ENCODE measurements at places on chromosomes 4 and X. TPM values are rescaled to one million over a fixed set of nuclear protein-coding genes. Genes with fewer than 3 reads are reported as not detected.
A peak's percentile ranks its signal among the peaks of the same experiment; 100 is the strongest.

DNA sequence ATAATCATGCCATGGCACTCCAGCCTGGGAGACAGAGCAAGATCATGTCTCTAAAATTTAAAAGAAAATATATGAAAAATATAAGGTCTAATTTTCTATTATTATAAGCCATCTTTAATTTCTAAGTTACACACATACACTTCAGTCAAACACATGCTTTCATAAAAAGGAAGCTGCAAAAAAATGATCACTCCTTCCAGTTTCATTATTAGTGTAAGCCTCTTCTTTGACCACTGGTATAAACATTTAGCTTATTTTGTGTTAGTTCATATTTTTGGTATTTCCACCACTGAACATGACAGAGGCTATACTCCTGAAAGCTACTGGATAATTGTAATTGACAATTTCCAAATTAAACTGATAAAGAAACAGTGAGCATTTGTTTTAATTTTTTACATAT lies 163.3 kb upstream of the USP38 start:
- no peak for DNase-seq

GRCh38 chr4:4481399-4481994 lies 60.4 kb downstream of the STX18 start:
- no peak for DNase-seq

GRCh38 chrX:20116087-20116576 lies 575 bp downstream of the MAP7D2 start:
- DNase-seq = no peak

- no peak for DNase-seq
Observed at GRCh38 chr4:13329340-13329850, 154.7 kb downstream of the RAB28 start.

- DNase-seq = no peak
Observed at GRCh38 chr4:80115368-80116181, 42.5 kb upstream of the ANTXR2 start.

DNA sequence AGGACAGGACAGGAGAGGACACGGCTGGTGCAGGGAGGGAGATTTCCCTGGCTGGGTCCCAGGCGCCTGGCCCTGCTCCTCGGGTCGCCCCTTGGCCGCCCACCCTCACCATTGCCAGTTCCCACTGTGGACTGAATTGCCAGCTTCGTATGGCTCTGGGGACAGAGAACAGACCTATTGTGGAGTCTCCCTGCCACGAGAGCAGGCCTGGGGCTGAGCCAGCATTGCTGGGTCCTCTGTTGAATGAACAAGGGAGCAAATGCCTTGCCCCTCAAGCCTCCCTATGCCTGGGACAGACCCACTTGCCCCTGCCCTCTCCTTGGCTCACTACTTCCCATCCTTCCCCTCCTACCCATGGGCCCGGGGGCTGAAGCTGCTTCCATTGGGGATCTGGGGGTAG lies 4.3 kb downstream of the PLXNA3 start:
- DNase-seq = no peak

DNA sequence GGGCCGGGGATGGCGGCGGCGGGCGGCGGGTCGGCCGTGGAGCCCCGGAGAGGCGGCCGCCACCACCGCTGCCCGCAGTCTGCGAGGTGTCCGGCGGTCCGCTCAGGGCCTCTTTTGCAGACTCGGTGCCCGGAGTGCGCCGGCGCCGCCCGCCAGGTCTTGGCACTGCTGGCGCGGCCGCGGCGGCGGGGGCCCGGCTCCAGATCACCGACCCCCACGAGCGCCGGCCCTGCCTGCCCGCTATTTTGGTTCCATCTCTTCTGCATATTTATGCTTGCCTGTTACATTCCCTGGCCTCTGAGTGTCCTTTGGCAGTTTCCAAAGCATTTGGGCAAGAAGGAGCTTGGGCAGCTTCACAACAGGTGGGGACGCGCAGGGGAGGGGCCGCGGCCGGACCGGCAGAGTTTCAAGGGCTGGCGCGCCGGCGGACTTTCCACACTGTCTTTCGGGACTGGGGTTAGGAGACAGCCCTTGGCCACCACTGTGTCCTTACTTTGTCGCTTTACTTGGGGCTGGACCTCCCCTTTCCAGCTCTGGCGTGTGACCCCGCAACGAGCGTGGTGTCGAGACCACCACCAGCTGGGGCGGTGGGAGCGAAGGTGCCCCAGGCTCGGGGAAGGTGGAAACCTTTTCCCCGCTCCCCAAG lies 668 bp upstream of the TAPT1 start:
- peak; percentile 47 for DNase-seq

DNA sequence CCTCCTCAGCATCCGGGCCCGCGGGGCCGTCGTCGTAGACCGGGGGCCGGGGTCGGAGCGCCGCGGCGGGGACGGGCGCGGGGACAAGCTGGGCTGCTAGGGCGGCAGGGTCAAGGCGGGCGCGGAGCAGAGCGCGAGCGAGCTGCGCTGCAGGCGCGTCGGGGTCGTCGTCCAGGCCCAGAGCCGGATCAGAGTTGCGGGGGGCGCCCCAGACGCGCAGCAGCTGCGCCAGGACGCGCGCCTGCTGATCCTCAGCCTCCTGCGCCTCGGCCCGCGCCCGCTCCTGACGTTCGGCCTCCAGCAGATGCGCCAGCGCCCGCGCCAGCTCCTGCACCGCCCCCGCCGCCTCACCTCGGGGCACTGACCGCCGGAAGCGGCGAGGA lies 3.5 kb downstream of the PCSK1N start:
- no peak for DNase-seq

GRCh38 chr4:82561786-82562563 lies at the start of gene TMEM150C:
Gene TMEM150C, minus strand, starts transcription at chr4:82561988. Its CDS starts 57,331 bp downstream, at chr4:82504657.
- peak; percentile 22 for DNase-seq

GRCh38 chrX:41481264-41482109 lies 34.3 kb downstream of the NYX start:
- DNase-seq = no peak

GRCh38 chr4:71406459-71406963 lies 67.7 kb downstream of the SLC4A4 start:
- DNase-seq = no peak

- no peak for DNase-seq
Observed at GRCh38 chr4:90419124-90419711, 292.0 kb downstream of the CCSER1 start.

GRCh38 chr4:14222377-14223029 lies 595.0 kb upstream of the BOD1L1 start:
- DNase-seq = no peak

DNA sequence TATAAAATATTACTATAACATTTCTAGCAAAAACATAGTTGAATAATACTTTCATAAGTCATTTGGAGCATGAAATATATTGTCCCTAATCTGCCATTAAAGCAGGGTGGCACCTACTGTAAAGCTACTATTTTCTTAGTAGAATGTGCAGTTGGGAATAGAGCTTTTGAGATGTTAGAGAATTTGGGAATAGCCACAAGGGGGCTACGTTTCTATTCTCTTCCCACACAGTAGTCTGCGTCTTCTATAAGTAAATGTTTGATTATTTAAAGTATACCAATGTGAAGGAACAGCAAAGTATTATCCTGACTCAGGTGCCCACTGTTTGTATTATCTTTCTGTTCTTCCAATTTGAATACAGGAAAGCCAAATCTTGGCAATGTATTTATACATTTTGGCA lies 323.2 kb upstream of the GIMD1 start:
- DNase-seq = no peak

- DNase-seq = no peak
Observed at GRCh38 chrX:152020888-152021287, 46.4 kb upstream of the GABRE start.

DNA sequence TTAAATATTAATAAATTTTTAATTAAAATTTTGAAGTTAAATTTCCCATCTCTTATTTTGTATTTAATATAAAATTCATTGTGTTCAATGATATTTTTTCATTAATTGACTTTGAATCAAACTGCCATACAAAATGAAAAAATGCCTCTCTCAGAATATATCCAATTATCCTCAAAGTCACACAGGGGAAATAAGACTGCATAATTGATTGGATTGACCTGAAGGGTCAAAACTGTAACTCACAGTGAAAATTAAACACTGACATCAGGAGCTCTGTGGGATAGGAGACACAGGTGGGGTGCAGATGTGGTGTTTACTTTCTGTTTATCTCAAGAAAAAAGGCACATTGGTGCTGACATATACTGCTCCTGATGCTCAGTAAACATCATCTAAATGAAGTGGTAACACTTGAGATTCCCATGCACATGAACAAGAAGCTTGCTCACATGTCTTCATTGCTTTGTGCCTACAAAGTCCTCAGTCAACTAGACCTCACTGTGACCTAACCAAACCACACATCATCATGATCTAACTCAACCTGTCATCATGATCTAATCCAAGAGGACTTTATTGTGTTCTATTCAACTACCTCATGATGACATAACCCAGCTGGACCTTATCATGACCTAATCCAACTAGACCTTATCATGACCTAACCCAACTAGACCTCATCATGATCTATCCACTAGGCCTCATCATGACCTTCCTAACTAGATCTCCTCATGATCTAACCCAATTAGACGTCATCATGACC lies 83.7 kb downstream of the DHRSX start:
- DNase-seq = no peak

GRCh38 chr4:53558065-53558801 lies 33.1 kb downstream of the LNX1 start:
- no peak for DNase-seq

DNA sequence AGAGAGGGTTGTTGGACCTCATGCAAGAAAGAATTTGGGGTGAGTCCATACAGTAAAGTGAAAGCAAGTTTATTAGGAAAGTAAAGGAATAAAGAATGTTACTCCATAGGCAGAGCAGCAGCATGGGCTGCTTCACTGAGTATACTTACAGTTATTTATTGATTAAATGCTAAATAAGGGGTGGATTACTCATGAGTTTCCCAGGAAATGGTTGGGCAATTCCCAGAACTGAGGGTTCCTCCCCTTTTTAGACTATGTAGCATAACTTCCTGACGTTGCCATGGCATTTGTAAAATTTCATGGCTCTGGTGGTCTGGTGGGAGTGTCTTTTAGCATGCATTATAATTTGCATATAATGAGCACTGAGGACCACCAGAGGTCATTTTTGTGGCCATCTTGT lies 16.7 kb downstream of the PPP4R3C start:
- no peak for DNase-seq

DNA sequence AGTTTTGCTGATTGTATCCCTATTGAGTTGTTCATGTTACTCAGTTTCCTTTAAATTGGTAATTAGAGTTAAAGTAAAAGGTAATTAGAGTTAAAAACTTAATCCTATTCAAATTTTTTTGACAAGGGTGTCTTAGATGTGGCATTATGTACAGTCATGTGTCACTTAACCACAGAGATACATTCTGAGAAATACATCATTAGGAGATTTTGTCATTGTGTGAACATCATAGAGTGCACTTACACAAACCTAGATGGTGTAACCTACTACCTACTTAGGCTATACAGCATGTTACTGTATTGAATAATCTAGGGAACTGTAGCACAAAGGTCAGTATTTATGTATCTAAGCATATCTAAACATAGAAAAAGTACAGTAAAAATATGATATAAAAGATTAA lies 39.2 kb downstream of the BEX3 start:
- no peak for DNase-seq

- no peak for DNase-seq
Observed at GRCh38 chr4:2879026-2879425, 35.4 kb downstream of the ADD1 start.

DNA sequence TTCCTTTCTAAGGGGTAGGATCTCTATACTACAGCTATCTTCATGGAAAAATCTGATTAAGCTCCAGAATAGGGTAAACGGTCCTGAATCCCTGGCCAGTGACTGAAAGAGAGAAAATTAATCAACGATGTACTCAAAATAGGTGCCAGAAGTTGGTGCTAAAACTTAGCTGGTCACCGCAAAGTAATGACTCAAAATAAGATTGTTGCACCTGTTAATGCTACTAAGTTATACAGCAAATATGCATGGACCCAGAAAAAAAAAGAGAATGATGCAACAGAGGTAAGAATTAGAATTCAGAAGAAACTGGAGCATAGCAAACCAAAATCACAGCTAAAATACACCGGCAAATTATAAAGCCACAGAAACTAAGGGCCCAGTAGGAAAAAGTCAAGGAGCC lies 239.7 kb upstream of the FAM241A start:
- DNase-seq = no peak

GRCh38 chr4:17480210-17480927 lies 31.5 kb downstream of the QDPR start:
- DNase-seq = no peak

- DNase-seq = no peak
Observed at GRCh38 chr4:114807357-114807756, 208.8 kb downstream of the UGT8 start.

The PFKFB1 gene
- 1.4 TPM for polyA plus RNA-seq

The NHS gene
- polyA plus RNA-seq = 0.70 TPM

The RADX gene
- polyA plus RNA-seq = 3.2 TPM

The TRIM75 gene
- not detected for polyA plus RNA-seq

The PDLIM3 gene
- polyA plus RNA-seq = 30.6 TPM

The TAF7L gene
- polyA plus RNA-seq = not detected

The IL13RA2 gene
- polyA plus RNA-seq = 0.09 TPM

The AKAP14 gene
- polyA plus RNA-seq = not detected

The RHOXF2 gene
- polyA plus RNA-seq = not detected

The AFM gene
- polyA plus RNA-seq = 0.30 TPM
